CD4-positive, alpha-beta T cell treated with Interleukin-17A for 4 hours (primary cell): ENCODE measurements at places on chromosomes 4 and X.

DNA sequence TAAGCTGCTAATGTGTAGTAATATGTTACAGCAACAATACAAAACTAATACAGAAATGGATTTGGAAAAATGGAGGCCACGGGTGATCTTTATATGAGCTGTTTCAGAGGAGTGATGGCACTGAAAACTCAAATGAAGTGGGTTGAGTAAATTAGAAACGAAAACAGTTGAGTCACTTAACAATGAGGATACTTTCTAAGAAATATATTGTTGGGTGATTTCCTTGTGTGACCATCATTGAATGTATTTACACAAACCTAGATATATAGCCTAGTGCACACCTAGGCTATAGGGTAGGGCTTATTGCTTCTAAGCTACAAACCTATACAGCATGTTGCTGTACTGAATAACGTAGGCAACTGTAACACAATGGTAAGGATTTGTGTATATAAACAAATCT, 30.5 kb upstream of the DHX15 start:
- DNase-seq: no peak

- DNase-seq: peak; percentile 46
Observed at GRCh38 chrX:21373637-21374162, 518 bp upstream of the CNKSR2 start.

- no peak for DNase-seq
Observed at GRCh38 chr4:106898621-106899230, 137.4 kb downstream of the DKK2 start.

- no peak for DNase-seq
Observed at GRCh38 chr4:100754751-100755150, 236.9 kb upstream of the EMCN start.

- no peak for DNase-seq
Observed at GRCh38 chr4:36332782-36333131, 51.3 kb downstream of the DTHD1 start.

- DNase-seq: no peak
Observed at GRCh38 chr4:14513471-14513870, 488.8 kb upstream of the CPEB2 start.
